ENCODE measurements at places on chromosomes 12 and 14. TPM values are rescaled to one million over a fixed set of nuclear protein-coding genes. Genes with fewer than 3 reads are reported as not detected.

DNA sequence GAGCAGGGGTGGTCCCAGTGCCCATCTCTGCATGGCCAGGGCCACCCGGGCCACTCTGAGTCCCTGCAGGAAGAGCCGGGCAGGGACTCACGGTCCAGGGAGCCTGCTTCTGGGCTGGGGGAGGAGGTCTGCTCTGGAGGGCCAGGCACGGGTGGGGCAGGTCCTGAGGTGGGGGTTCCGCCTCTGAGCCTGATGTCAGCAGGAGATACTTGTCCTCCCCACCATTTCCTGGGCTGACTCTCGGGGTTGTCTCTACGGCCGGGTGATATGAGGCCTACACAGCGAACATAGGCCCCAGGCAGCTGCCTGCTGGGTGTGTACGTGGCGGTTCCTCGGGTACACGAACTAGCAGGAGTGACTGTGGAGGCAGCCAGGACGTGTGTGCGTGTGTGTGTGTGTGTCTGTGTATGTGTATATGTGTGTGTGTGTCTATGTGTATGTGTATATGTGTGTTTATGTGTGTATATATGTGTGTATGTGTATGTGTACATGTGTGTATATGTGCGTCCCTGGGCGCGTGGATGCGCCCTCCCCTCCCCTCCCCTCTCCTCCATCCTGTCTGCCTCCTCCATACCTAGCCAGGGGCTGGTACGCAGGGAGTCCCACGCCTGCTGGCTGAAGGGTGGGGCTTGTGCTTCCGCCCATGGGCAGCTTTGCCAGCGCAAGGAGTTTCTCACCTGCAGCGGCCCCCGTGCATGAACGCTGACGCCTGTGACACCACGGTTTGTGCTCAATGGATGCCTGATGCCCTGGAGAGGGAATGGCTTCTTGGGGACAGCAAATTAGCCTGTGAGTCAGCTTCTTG is 30.4 kb upstream of the TRAF3 start:
- no peak for DNase-seq

DNA sequence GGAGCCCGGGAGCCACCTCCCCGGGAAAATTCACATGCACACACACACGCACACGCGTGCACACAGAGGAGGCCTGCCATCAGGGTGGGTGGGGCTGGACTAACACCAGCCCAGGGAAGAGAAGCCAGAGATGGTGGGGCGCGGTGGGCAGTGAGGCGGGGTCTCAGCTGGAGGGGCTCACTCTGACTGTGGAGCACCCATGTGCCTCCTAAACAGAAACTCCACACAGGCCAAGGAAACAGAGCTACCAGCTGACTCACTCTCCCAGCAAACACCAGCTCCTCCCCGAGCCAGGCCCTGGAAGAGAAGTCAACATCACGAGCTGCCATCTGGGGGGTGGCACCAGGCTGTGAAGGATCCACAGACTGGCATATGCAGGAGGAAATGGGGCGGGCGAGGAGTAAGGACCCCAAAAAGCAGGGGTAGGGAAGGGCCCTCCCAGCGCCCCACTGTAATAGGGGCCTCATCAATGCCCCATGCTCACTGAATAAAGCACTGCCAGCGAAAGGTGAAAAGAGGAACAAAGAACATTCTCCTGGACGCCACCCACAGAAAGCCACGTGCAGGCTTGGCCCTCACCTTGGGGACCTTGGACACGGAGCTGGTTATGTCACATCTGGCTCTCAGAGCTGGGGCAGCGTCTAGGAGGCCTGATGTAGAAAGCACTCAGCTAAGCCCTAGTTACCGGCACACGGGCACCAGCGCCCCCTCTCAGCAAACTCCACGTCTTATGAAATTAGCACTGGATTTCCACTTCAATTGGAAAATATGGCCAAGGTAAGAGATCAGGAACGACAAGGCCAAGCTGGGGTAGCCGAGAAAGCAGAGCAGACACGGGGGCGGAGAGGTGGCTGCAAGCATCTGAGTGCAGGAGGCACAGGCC is 8.4 kb upstream of the INF2 start:
- DNase-seq: peak; percentile 66

DNA sequence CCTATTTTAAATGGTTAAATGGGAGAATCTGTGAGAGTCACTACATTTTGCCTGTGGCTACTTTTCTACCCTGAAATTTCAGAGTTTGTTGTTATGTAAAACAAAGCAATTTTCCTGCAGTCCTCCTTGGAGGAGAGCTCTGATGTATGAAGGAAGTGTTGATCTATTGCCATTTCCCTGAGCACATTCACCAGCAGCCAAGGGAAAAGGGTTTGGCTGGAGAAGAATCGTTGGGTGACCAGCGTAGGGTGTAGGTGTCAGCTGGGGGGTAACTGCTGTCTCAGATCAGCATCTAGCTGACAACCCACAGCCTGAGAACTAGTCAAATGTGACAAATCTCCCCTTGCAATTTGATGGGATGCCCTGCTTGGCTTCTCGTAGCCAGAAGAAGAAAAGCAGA is 230.5 kb downstream of the PDZRN4 start:
- DNase-seq: no peak

DNA sequence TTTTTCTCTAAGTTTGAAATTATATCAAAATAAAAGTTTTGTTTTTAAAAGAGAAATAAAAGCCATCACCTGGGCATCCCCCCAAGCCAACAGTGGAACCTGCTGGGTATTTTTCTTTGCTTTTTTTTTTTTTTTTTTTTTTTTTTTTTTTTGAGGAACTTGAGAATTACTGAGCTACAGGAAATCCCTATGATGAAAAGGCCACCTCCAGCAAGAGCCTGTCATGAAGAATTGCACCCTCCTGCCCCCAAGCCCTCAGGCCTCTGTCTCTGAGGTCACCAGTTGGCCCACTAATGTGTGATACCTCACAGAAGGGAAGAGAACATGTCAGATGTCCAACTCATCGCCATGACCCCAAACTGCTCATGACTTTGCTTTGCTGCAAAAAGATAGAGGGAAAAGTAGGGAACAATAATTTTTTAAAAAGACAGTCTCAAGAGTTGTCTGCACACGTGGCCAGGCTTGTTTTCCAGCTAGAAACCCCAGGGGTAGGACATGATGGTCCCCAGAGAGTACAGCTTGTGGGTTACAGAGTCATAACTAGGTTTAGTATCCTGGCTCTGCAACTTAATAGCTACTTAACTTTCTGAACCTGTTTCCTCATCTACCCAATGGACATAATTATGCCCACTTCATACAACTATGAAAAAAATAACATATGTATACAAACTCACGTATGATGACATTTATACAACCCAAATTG is 124.3 kb upstream of the EGLN3 start:
- no peak for DNase-seq

DNA sequence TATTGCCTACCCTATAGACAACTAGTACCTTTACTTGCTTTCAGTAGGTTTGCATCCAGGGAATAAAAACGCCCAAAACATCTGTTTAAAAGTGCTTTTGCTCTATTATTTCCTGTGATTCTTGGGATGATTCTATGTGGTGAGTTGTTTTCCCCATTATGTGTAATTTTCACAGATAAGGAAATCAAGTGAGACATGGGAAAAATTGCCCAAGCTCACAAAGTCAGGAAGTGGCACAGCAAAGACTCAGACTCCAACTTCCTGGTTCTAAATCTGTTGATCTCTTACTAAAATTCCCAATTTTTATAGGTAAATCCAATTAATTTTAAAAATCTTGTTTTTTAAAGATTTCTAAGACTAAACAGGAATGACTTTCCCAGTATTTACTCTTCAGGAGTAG is 39.0 kb downstream of the NID2 start:
- no peak for DNase-seq

- DNase-seq: no peak
Measured at GRCh38 chr12:63305901-63306875, 155.2 kb upstream of the AVPR1A start.

GRCh38 chr12:104823985-104824461 is 134.1 kb downstream of the SLC41A2 start:
- peak; percentile 22 for DNase-seq

- no peak for DNase-seq
Measured at GRCh38 chr12:112130441-112130998, 5.2 kb downstream of the TRAFD1 start.

DNA sequence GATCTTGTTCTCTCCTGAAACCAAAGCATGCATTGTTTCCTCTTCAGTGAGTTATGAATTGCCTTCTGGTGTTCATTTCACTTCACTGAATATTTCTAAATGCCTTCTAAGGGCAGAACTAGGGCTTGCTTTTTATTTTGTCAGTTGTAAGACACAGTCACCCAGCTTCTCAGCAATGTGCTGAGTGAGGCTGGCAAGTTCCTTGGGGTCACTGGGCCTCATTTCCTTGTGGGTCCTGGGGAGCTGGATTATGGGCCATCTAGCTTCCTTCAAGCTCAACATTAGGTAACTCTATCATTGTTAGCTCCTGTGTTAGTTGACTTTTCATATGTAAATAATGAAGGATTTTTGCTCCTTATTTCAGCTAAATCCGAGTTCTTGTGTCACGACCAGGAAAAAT is 13.8 kb downstream of the ASCL4 start:
- no peak for DNase-seq

DPY19L2 gene
- total RNA-seq: 45.3 TPM

SLC8A3 gene
- 0.62 TPM for total RNA-seq

RIMBP2 gene
- total RNA-seq: 0.44 TPM

POLE2 gene
- 1.0 TPM for total RNA-seq

ERGIC2 gene
- 77.5 TPM for total RNA-seq

RNFT2 gene
- 3.1 TPM for total RNA-seq

CCDC38 gene
- not detected for total RNA-seq

SRRM4 gene
- total RNA-seq: 0.21 TPM

IL22 gene
- not detected for total RNA-seq

Measured in left cardiac atrium (tissue), 4 donors.